ENCODE measurements at places on chromosomes 4 and X. TPM values are rescaled to one million over a fixed set of nuclear protein-coding genes. Genes with fewer than 3 reads are reported as not detected.
A peak's percentile ranks its signal among the peaks of the same experiment; 100 is the strongest.

GRCh38 chr4:64095398-64095797 is 313.9 kb downstream of the TECRL start:
- no peak for DNase-seq

GRCh38 chr4:142363686-142364085 is 482.4 kb downstream of the INPP4B start:
- no peak for DNase-seq

Gene ZNF185
- total RNA-seq = 5.9 TPM

GRCh38 chrX:22192419-22193060 is 80.2 kb upstream of the CBLL2 start:
- DNase-seq = peak; percentile 65

Gene FSTL5
- total RNA-seq = 1.6 TPM

Gene NAT8L
- total RNA-seq = 6.2 TPM

GRCh38 chr4:5237086-5237660 is 185.9 kb downstream of the STK32B start:
- DNase-seq = no peak

GRCh38 chr4:149279776-149280175 is 535.9 kb downstream of the IQCM start:
- DNase-seq = no peak

Gene ADH7
- total RNA-seq = not detected

- no peak for DNase-seq
These were observed 60.8 kb upstream of the TBC1D14 start for GRCh38 chr4:6848717-6849305.

DNA sequence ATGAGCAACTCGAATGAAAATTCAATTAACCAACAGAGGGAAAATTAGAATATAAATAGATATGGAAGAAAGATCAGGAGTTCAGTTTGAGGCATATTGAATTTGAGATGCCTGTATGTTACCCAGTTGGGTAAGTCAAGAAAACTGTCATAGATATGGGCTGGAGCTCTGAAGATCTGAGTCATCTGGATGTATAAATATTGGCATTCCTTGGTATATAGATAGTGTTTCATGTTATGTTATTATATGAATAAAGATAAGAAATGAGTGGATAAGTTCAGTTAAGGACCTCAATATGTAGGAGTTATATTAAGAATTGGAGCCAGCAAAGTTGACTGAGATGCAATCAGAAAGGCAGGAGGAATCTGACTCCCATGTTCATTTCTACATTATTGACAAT is 543.6 kb upstream of the SMIM31 start:
- no peak for DNase-seq

DNA sequence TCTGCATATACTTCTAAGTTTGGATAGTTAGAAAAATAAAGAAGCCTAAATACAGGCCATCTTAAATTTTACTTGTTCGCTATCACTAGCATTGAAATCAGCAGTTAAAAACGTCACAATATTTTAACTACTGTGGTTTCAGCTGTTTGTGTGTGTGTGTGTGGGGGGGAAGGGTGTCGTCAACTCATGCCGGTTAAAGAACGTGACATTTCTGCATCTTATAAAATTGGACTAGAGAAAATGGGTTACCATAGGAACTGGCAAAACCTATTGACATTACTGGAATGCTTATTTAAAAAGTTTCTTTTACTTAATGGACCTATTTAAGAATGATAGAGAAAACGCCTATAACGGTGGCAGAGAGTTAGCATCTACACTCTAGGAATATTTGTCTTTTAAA is 1.2 kb upstream of the CNKSR2 start:
- DNase-seq = no peak

Gene ETDB
- not detected for total RNA-seq

Gene PWWP3B
- total RNA-seq = 0.07 TPM

Gene RBM47
- 62.1 TPM for total RNA-seq

Gene STK26
- 37.1 TPM for total RNA-seq

DNA sequence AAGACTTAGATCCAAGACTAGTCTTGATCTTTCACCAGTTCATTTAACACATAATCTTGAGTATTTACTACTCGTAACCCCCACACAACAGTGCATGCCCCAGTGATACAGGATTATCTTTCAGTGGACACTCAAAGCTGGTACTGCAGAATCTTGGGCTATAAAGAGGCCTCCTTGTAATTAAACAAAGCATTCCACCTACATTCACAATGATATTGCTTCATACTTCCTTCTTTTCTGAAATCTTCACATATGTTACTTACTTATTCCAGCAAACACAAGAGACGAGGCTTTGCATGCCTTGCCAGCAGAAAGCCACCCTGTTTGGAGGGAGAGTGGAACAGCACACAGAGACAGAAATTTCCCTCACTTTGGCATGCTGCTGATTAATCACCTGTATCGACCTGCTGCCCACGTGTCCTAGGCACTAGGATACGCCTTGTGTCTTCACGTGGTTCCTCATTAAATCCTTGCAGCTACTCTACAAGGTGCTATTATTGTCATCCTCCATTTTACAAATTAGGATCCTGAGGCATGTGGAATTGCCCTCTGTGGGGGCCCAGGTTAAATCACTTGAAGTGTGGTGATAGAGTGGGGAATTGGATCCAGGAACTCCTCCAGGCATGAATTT is 77.3 kb downstream of the FAM184B start:
- no peak for DNase-seq

Gene CNGA2
- not detected for total RNA-seq

- no peak for DNase-seq
These were observed 30.7 kb downstream of the TSC22D3 start for GRCh38 chrX:107744868-107745267.

- no peak for DNase-seq
These were observed 481.8 kb downstream of the GRXCR1 start for GRCh38 chr4:43374216-43374751.

GRCh38 chrX:26722666-26723428 is 506.9 kb downstream of the MAGEB5 start:
- no peak for DNase-seq

DNA sequence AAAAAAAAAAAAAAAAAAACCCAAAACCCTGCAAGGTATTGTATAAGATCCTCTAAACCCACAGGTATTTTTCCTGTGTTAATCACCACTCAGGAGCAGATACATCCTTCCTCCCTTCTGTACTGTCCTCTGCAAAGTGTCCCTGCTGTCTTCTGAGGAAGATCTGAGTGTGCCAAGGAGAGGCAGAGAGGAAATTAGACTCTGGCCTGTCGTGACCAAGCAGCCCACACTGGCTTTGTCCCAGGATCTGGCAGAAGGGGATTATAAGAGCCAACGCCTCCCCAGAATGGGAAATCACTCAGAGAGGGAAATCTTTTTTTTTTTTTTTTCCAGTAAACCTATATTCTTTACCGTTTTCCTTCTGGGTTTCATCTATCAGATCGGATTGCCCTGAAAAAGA is 39.6 kb downstream of the PTCHD1 start:
- no peak for DNase-seq

DNA sequence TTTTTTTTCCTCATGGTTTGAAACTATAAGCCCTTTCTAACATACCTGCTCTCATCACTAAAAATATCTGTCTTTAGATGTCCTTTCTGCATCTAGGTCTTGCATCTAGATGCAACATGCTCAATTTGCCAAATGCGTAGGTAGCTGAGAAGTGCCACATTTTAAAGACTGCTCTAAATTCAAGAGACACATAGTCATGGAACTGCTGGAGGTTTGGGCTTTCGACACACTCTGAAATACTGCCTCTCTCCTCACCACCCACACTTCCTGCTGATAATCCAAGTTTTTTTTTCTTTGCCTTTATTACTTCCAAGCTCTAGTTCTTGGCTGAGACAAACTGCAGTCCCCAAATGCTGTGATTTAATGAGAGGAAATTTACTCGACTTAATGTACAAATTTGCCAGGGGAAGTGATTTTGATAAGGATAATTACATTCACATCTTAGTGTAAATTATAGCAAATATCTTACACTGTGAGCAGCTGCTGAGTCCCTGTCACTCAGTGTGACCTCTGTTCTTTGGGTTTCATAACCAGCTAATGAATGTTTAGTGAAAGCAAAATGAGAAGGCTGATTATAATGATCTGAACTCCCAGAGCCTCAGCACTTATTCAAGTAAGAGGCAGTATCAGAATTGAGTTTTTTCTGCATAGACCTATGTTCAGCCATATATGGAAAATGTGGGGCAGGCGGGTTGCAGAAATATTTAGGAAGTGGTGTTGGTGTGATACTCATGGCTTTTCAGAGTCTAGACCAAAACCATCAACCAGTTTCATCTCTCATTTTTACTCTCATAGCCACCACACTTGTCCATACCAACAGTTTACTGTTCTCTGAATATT is 31.3 kb downstream of the DRD5 start:
- DNase-seq = no peak

DNA sequence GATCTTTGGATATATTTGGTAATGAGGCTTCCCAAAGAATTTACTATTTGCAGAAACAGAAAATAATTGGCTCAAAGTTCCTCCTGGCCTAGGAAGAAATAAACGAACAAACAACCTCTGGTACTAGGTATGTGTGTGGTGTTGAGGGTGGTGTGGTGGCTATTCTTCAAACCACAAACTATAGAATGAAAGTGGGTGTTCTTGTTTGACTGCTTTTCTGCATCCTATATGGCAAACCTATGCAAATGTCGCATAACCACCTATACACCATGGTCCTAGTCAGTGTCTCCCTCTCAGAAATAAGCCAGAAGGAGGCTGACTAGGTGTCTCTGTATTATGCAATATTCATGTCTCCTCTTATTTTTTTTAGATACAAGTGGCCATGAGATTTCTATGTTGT is 106.6 kb upstream of the PCDH18 start:
- no peak for DNase-seq

Gene TCEAL9
- total RNA-seq = 44.9 TPM

DNA sequence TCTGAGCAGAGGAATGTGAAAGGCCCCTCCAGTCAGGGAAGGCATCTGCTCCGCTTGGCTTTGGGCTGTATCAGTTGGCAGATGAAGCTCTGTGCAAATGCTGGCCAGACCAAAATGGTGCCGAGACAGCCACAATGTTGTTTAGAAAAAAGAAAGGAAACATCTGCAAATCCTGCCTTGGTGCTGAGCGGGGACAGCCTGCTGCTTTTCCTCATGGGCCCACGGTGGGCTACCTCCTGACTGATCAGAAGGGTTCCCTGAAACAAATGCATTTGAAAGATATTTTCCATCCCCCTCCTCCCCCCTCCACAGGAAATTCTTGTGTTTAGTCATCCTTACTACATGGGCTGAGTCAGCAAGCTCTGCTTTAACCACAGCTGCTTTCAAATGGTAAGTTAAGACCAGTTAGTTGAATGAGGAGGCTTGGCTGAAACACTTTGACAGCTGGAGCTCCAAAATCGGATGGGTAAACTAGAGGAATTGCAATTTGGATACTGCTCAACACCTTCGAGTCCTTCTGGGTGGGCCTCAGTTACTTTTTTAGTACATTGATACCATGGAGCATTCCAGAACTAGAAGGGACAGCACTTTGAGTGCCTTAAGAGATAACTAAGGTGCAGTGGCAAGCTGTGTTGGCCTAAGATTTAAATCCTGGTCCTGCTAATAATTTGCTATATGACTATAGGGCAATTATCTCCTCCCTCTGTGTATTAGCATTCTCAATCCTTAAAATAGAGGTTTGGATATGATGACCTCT is 36.0 kb downstream of the PLAC1 start:
- no peak for DNase-seq

GRCh38 chr4:126396703-126397102 is 1081.9 kb downstream of the FAT4 start:
- no peak for DNase-seq

DNA sequence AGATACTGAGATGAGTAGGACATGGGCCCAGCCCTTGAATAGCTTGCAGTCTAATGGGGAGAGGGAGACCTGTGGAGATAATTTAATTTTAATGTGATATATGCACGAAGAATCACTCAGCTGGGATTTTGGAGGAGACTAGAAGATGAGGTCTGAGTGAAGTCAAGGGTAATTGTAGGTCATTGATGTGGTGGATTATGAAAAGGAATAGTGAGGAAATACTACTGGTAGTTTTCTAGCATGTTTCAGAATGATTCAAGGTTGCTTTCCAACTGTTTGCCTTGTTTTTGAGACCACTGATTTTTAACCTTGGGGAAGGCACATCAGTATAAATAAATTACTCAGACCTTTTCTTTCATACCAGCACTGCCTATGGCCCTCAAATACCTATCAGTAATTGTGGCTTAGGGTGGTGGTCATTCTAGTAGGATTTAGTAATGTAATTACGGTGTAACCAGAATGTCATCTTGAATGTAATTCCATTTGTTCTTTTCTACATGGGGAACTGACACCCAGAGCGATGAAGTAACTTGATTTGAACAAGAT is 25.6 kb downstream of the PTTG2 start:
- no peak for DNase-seq

Gene PHEX
- 0.67 TPM for total RNA-seq

Gene XK
- total RNA-seq = 2.6 TPM

- DNase-seq = no peak
These were observed 13.4 kb upstream of the PLCXD1 start for GRCh38 chrX:267771-268261.

GRCh38 chr4:164212134-164212533 is 541.8 kb upstream of the SMIM31 start:
- no peak for DNase-seq

DNA sequence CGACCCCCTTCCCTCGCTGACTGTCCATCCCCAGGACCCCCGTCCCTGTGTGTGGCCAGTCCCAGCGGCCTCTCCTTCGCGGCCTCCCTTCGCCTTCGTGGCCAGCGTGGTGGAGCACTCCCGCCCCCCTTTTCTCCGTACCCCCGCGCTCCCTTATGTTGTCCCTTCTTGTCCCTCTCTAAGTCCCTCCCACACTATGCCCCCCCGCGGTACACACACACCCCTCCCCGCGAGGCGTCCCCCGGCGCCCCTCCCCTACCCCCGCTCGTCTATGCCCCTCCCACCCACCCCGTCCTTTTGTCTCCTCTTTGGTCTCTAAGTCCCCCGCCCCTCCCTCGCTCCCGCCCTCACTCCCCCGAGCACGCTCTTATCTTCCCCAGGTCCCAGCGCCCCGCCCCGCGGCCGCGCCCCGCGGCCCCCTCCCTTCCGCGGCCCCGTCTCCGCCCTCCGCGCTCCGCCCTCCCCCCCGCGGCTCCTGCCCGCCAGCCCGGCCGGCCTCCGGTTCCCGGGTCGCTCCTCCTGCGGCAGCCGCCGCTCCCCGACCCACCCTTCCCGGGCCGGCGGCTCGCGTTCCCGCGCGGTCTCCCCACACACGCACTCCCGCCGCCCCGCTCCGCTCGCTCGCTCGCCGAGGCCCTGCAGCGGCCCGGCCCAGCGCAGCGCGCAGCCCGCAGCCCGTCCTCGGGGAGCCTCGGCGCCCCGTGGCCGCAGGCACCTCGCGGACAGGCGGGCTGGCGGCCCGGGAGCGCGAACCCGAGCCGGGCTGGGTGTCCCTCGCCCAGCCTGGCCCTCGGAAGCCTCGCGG is 26.3 kb downstream of the UTP14A start:
- DNase-seq = peak; percentile 85

DNA sequence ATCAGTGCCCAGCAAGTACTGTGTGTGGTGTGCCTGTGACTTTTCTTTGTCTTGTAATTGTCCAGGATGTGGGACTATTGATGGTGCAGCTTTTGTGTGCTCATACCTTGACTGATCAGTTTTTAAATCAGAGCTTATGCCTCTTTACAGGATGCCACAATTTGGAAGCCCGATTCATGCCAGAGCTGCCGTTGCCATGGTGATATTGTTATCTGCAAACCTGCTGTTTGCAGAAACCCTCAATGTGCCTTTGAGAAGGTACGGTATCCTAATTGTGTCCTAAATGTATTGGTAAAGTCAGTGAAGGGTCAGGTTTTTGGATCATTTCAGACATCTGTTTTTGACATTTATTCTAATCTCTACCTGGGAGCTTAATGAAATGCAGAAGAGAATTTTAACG is 180.2 kb downstream of the FRAS1 start:
- no peak for DNase-seq

Gene GSX2
- not detected for total RNA-seq

Gene XPNPEP2
- total RNA-seq = 0.32 TPM
